Midbrain (tissue), 1 donor: ENCODE measurements at places on chromosomes 4 and X.

GRCh38 chr4:125091-125771 lies 930 bp downstream of the ZNF718 start:
- DNase-seq, result no peak

DNA sequence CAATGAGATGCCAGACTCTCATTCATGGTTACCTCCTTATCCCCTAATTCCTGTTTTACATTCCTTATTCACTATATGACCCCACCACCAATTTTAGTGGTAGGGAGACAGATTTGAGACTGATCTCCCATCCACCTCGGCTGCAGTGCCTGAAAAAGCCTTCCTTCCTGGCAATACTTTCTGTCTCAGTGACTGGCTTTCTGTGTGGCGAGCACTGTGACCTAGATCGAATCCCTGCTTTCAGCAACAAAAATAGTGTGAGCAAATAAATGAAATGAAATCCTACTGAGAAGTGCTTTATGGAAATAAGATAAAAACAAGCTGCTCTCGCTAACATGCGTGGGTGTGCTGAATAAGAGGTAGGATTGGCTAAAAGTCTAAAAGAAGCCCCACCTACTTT lies 165.3 kb downstream of the GPM6A start:
- no peak for DNase-seq

DNA sequence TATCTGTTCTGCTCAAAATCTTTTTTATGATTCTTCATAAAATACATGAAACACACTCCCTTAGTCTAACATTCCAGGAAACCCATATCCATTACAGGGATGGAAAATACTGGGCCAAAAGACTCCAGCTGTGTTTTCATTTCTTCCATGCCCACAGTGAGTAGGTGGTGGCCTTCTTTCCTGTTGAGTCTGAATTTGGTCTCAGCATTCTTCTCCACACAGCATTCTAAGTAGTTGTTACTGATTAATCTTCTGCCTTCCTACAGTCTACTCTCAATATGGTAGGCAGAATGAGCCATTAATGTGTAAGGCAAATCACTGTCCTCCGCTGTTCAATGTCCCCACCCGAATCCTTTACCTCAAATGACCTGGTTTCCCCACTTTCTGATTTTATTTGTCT lies 370.6 kb upstream of the RPS6KA3 start:
- DNase-seq, result no peak

GRCh38 chr4:79759793-79760192 lies 313.2 kb downstream of the ANTXR2 start:
- DNase-seq, result no peak

DNA sequence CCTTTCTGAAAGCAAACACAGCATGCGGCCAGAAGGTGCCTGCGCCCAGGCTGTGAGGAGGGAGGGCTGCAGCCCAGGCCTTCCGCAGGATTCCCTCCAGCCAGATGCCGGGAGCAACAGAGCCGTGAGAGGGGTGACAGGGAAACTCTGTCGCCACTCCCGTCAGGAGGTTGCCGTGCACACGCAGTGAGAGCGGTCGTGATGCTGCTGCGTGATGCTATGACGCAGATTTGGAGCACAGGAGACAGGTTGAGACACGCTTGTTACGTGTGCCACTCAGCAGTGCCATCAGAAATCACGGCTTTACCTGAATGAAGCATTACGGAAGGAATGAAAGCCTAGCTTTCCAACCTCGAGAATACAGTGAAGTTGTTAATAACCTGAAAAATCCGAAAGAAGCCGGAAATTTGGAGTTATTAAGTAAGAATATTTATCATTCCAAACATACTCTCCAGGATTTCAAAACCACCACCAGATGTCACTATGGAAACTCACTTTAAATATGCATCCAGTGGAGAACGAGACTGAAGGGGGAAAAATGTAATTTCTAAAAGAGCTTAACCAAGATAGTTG lies 54.4 kb downstream of the FAT1 start:
- DNase-seq, result peak; percentile 59

- no peak for DNase-seq
These were observed 1390.0 kb downstream of the STIM2 start for GRCh38 chr4:28250646-28251045.

GRCh38 chr4:104966349-104967033 lies 180.2 kb upstream of the TET2 start:
- peak; percentile 29 for DNase-seq

DNA sequence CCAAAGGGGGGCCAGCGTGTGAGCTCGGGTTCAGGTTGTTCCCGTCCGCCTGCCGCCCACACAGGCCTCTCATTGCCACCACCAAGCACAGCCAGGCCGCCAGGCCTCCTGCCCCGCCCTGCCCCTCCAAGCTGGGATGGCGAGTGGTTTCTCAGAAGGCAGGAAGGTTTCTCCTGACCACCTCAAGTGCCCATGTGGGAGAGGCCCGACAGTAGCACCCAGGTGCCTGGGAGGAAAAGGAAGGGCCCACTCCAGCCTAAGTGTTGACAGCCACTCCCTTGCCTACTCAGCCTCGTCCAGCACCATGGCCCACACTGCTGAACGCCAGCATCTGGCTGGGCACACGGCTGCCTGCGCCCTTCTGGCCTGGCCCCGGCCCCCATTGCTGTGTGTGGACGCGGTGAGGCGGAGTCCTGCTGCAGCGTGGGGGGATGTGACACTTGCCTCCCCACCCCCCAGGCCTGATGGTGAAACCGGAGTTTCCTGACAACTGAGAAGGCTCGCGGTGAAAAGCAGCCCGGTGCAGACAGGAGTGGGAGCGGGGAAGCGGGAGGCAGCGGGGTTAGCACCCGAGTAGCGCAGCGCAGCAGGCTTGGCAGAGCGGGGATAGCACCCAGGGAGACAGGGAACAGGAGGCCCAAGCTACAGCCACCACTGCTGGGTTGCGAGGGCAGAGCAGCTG lies 19.2 kb downstream of the FLNA start:
- no peak for DNase-seq

GRCh38 chr4:77582711-77583110 lies 22.9 kb upstream of the CXCL13 start:
- no peak for DNase-seq

- no peak for DNase-seq
These were observed 49.5 kb downstream of the RPGR start for GRCh38 chrX:38277802-38278201.

- no peak for DNase-seq
These were observed 198.3 kb downstream of the PCDH10 start for GRCh38 chr4:133347409-133347808.

- DNase-seq, result peak; percentile 29
These were observed 52.8 kb downstream of the FAM47C start for GRCh38 chrX:37060999-37061398.

DNA sequence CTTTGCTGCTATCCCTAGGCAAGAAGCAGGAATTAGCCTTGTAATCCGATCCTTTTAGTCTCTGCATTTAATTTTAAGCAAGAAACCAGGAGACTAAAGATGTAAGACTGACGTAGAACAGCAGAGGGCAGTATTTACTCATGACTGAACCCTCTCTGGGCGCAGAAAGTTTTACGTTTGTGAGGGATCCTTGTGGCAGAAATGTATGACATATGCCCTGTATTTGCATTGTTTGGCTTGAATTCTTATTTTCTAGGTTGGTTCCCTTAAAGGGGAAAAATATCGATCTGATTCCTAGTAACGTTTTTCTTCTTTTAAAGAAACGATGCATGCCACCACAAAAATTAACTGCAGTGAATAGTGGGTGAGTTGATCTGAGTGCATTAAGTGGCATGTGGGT lies 1.3 kb upstream of the FAT4 start:
- peak; percentile 90 for DNase-seq

DNA sequence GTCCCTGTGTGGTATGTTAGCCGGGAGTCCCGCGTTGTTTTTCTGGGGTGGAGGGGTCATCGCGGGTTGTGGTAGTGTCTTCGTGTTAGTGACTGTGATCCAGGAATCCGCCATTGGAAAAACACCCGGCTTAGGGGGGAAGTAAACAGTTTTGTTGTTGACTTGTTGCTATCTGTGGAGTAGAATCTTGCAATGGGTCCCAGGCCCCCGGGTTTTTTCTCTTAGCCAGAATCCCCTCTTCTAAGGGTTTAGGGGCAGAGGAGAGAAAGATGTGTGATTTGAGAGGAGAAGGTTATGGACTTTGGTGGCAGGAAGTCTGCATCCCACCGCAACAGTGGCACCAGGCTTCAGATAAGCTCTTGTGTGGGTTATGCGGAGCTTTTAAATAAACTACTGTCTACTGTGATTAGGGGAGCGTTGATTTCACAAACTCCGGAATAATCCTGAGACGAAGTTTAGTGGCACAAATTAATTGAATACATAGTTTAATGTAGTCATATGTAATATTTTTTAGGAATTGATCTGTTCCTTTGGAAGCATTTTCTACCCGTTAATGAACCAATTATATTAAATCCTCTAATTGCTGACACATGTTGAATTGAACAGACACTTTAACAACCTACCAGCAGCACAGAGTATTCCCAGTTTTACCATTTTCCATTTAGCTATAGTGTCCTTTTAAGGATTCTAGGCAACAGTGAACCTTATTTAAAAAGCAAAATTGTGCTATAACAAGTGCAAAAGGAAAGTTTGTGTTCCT lies 1.4 kb downstream of the DDX3X start:
- peak; percentile 37 for DNase-seq

- no peak for DNase-seq
These were observed 152.0 kb downstream of the GASK1B start for GRCh38 chr4:158020734-158021346.

GRCh38 chrX:18194688-18195087 lies 26.0 kb downstream of the BEND2 start:
- no peak for DNase-seq

DNA sequence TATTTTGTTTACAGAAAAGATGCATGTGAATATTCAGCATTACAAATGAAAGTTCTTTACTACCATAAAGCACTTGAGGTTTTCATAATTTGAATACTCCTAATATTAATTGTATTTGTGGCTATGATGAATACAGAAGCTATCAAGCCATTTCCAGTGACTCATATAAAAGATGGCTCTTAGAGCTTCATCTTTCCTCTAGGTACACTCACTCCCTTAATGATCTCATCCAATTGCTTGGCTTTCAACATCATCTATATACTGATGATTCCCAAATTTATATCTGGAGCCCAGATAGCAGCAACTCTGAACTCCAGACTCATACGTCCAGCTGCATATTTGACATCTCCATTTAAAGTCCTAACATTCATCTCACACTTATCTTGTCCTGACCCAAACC lies 183.4 kb upstream of the FAM241A start:
- DNase-seq, result no peak

DNA sequence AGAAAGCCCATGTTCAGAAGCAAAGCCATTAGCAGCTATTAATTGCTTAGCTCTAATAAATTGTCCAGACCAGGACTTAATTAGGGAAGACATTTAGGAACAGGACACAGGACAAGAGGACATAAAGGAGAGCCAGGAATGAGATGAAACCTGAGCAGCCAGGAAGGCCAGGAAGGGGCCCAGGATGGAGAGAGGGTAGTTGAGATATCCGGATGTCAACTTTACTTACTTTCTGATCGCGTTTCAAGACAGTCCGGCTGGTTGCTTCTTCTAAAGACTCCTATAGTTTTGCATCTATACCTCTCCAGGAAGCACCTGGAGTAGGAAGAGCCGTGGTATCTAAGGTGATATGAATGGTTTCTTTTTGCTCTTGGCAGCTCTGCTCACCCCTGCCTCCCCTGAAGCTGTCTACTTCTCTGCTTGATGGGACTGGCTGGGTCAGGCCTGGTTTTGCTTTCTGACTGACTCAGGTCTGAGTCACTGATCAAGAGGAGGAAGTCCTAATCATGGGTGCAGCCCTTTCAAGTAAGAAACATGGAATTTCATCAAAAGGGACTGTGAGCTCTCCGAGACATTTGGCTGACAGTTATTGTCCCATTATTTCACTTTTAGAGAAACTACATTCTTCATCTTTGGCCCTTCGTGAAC lies 733.3 kb downstream of the RPA4 start:
- no peak for DNase-seq

DNA sequence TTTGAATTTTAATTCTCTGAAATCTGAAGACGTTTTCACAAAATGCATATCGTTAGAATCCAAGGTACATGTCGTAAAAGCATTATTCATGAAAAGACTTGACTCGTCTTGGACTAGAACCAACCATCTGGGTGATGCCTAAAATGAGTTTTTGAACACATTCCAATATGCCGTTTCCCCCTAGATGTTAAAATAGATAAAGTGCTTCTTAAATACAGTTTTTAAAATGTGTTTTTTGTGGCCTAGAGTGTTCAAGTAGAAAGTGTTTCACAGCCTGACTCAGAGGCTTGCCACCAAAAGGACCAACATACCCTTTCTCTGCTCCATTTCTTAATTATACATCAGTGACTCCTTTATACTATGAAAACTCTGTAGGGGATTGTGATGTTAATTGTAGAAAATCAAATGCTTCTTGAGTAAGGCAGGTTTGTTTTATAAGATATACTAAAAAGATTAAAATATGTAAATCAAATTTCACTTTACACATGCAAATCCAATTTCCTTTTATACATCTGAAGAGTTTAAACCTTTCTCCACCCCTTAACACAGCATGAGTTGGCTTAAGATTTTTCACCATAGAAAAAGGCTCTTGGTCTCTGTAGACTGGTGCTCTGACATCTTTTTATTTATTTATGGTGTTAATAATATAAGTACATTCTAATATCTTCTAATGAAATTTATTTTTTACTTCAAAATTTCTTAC lies 48.4 kb downstream of the PRKG2 start:
- DNase-seq, result no peak

DNA sequence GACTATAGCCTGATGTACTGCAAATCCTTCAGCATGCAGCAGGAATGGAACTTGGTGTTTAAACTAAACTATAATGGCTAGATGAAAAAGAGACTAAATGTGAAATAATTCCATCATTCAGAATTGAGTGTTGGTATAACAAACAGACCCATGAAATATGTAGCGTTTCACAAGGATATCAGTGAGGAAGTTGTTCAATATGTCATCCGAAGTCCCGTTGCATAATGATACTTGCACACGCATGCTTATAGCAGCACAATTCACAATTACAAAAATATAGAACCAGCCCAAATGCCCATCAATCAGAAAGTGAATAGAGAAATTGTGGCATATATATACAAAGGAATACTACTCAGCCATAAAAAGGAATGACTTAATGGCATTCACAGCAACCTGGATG lies 20.4 kb downstream of the MECP2 start:
- no peak for DNase-seq
